ENCODE measurements at places on chromosomes 2 and 18. TPM values are rescaled to one million over a fixed set of nuclear protein-coding genes. Genes with fewer than 3 reads are reported as not detected.

The PDE1A gene
- total RNA-seq, result 0.15 TPM

The SERPINB3 gene
- not detected for total RNA-seq

- no peak for DNase-seq
These were observed 20.3 kb downstream of the SLC8A1 start for GRCh38 chr2:40431600-40431955.

GRCh38 chr2:99822474-99823207, 319.7 kb downstream of the AFF3 start:
- no peak for DNase-seq

GRCh38 chr18:12995424-12995823, 4.3 kb downstream of the CEP192 start:
- no peak for DNase-seq

GRCh38 chr2:15591692-15592463, at the start of gene DDX1:
TSS of gene DDX1 (plus strand) at chr2:15591868. CDS start at chr2:15591934, 66 bp downstream.
- DNase-seq, result peak; percentile 93

GRCh38 chr18:39513186-39513585, 1947.6 kb upstream of the CELF4 start:
- DNase-seq, result no peak

- no peak for DNase-seq
These were observed 500.5 kb upstream of the SYT4 start for GRCh38 chr18:43777636-43778304.

DNA sequence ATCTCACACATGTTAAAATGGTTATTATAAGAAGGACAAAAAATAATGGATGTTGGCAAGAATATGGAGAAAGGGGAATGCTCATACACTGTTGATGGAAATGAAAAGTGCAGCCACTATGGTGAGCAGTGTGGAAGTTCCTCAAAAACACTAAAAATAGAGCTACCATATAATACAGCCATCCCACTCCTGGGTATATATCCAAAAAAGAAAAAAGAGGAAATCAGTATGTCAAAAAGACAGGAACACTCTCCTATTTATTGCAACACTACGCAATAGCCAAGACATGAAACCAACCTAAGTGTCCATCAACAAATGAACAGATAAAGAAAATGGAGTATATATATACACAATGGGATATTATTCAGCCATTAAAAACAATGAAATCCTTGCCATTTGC, 642.6 kb downstream of the RNF144A start:
- DNase-seq, result no peak

GRCh38 chr18:68409576-68409975, 305.3 kb downstream of the TMX3 start:
- DNase-seq, result no peak
